ENCODE measurements at places on chromosomes 3 and 15. TPM values are rescaled to one million over a fixed set of nuclear protein-coding genes. Genes with fewer than 3 reads are reported as not detected.

Gene COL6A5
- total RNA-seq, result not detected

Gene CLDN18
- not detected for total RNA-seq

Gene FGF7
- total RNA-seq, result 377 TPM

Gene EFHB
- total RNA-seq, result 0.29 TPM

Gene SPSB4
- not detected for total RNA-seq

Gene PLS1
- 1.1 TPM for total RNA-seq

Gene KNG1
- not detected for total RNA-seq
